Sigmoid colon (tissue), 7 donors: ENCODE measurements at places on chromosomes 7 and 10. TPM values are rescaled to one million over a fixed set of nuclear protein-coding genes. Genes with fewer than 3 reads are reported as not detected.
A peak's percentile ranks its signal among the peaks of the same experiment; 100 is the strongest.

DNA sequence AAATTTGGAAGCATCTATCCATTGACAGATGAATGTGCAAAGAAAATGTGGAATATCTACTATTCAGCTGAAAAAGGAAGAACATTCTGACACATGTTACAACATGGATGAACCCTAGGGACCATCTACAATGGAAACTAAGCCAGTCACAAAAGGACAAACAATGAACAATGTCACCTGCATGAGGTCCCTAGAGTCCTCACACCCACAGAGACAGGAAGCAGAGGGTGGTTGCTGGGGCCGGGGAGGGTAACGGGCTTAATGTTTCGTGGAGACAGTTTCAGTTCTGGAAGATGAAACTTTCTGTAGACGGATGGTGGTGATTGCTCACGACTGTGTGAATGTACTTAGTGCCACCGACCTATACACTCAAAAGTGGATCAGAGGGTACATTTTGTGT is 282.9 kb downstream of the ADARB2 start:
- H3K27ac ChIP-seq: no peak overlapping the region
- H3K27me3 ChIP-seq: no peaks in the 10 kb centered on the region
- H3K4me1 ChIP-seq: no peaks in the 10 kb centered on the region
- H3K36me3 ChIP-seq: no peaks in the 10 kb centered on the region

DNA sequence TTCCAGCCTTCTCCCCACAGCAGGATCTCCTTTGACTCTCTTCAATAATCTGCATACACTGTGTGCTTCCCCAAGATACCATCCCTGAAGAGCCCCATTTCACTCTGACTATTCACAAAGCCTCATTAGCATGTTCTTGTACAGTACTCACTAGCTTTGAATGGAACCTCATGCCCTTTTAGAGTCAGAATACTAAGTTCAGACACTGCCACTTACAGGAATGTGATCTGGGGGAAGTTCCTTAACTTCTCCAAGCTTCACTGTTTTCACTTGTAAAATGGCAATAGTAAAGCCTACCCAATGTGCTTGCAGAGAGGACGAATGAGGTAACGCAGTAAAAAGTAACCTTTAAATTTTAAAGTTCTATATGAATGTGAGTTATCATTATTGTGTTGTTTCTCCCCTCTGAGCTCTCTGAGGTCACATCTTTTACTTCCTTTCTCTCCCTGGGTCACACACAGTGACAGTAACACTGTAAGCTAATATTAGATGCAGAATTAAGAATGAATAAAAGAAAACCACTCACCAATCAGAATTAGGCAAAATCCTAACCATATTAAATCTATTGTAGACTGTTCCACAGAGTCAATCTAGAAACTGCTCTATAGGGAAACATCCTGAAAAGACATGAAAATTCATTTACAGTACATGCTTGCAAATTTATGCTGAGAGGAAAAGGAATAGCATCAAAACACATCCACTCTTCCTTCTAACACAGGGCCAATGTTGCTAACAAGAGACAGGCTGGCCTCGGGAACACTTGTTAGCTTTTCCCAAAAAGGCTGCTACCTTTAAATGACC is 64.2 kb upstream of the IL6 start:
- H3K4me3 ChIP-seq: no peak overlapping the region
- no peaks in the 10 kb centered on the region for H3K4me1 ChIP-seq
- DNase-seq: no peak
- no peaks in the 10 kb centered on the region for H3K27me3 ChIP-seq
- H3K36me3 ChIP-seq: no peaks in the 10 kb centered on the region
- no peak overlapping the region for H3K27ac ChIP-seq

GRCh38 chr10:36880898-36881297 is 244.5 kb upstream of the ANKRD30A start:
- H3K27me3 ChIP-seq: no peaks in the 10 kb centered on the region
- no peaks in the 10 kb centered on the region for H3K36me3 ChIP-seq
- no peaks in the 10 kb centered on the region for H3K4me1 ChIP-seq
- no peak for DNase-seq

DNA sequence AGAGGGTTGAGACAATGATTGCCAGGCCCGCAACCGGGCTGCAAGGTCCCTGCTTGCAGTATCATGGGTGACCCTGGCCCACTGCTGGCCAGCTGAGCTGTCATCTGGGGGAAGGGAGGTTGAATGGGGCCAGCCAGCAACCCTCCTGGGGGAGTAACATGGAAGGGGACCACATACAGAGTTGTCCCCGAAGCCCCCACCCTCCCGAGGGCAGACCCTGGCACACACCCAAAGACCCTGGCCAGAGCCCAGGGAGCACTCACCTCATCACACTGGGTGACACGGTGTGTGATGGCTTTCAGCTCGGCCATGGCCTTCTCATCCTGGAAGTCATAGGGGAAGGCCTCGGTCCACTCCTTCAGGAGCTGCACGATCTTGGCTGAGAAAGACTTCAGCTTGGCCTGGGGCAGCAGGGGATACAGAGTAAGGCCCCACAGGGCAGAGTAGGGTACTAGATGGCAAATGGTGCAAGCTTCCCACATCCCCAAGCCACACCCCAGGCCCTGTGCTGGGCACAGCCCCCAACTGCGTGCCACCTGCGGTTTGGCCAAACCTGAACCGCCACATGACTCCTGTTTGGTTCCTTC is 63.4 kb downstream of the CSGALNACT2 start:
- H3K4me3 ChIP-seq: no peak overlapping the region
- no peak overlapping the region for H3K27ac ChIP-seq
- no peaks in the 10 kb centered on the region for H3K27me3 ChIP-seq
- no peaks in the 10 kb centered on the region for H3K36me3 ChIP-seq

Gene PAX4
- not detected for total RNA-seq

GRCh38 chr7:31788883-31789680 is 102.1 kb downstream of the PPP1R17 start:
- DNase-seq: no peak
- H3K4me1 ChIP-seq: no peaks in the 10 kb centered on the region
- H3K36me3 ChIP-seq: no peaks in the 10 kb centered on the region
- no peak overlapping the region for H3K4me3 ChIP-seq
- no peaks in the 10 kb centered on the region for H3K27me3 ChIP-seq

- no peak overlapping the region for H3K4me3 ChIP-seq
- H3K27ac ChIP-seq: no peak overlapping the region
- no peak for DNase-seq
- peaks cover 64% of the 10 kb centered on the region for H3K36me3 ChIP-seq
- H3K4me1 ChIP-seq: peaks cover 14% of the 10 kb centered on the region
- H3K27me3 ChIP-seq: no peaks in the 10 kb centered on the region
Measured at GRCh38 chr10:86904600-86904999, 52.8 kb downstream of the MMRN2 start.

Gene FKBP6
- not detected for total RNA-seq

Gene PRLHR
- total RNA-seq: not detected

Gene CPVL
- total RNA-seq: 6.6 TPM

- no peaks in the 10 kb centered on the region for H3K4me1 ChIP-seq
- H3K27ac ChIP-seq: no peak overlapping the region
- no peaks in the 10 kb centered on the region for H3K27me3 ChIP-seq
- H3K4me3 ChIP-seq: no peak overlapping the region
Measured at GRCh38 chr7:55593515-55594318, 21.4 kb upstream of the VOPP1 start.

- no peak for DNase-seq
- no peaks in the 10 kb centered on the region for H3K36me3 ChIP-seq
- peak overlapping the region; percentile 42 for H3K27ac ChIP-seq
- peaks cover 33% of the 10 kb centered on the region for H3K4me1 ChIP-seq
- no peak overlapping the region for H3K4me3 ChIP-seq
Measured at GRCh38 chr10:88062798-88063472, 199.5 kb downstream of the PTEN start.

Gene AASS
- total RNA-seq: 24.6 TPM

Gene ZNF777
- total RNA-seq: 6.6 TPM

Gene OR9A2
- not detected for total RNA-seq

Gene TMEM236
- total RNA-seq: 0.68 TPM

DNA sequence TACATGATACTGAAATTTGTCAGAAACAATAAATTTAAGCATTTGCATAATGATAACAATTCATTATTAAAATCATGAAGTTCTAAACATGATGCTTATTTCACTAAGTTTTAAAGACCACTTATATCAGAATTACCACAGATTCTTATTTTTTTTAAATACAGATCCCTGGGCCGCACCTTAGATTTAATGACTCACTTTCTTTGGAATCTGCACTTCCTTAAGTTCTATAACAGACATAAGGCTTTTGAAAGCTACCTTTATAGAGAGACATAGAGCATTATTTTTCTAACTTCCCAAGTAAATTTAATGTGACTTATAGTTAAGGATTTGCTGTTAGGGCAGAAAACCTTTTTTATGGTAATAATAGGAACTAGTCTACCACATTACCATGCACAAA is 214.9 kb downstream of the IPMK start:
- no peak for DNase-seq
- H3K4me1 ChIP-seq: no peaks in the 10 kb centered on the region
- H3K27ac ChIP-seq: no peak overlapping the region
- H3K27me3 ChIP-seq: no peaks in the 10 kb centered on the region
- no peak overlapping the region for H3K4me3 ChIP-seq

GRCh38 chr7:138691178-138691577 is 10.0 kb downstream of the SVOPL start:
- H3K27me3 ChIP-seq: no peaks in the 10 kb centered on the region
- H3K4me3 ChIP-seq: no peak overlapping the region
- H3K27ac ChIP-seq: no peak overlapping the region
- DNase-seq: no peak
- H3K4me1 ChIP-seq: no peaks in the 10 kb centered on the region
- no peaks in the 10 kb centered on the region for H3K36me3 ChIP-seq

DNA sequence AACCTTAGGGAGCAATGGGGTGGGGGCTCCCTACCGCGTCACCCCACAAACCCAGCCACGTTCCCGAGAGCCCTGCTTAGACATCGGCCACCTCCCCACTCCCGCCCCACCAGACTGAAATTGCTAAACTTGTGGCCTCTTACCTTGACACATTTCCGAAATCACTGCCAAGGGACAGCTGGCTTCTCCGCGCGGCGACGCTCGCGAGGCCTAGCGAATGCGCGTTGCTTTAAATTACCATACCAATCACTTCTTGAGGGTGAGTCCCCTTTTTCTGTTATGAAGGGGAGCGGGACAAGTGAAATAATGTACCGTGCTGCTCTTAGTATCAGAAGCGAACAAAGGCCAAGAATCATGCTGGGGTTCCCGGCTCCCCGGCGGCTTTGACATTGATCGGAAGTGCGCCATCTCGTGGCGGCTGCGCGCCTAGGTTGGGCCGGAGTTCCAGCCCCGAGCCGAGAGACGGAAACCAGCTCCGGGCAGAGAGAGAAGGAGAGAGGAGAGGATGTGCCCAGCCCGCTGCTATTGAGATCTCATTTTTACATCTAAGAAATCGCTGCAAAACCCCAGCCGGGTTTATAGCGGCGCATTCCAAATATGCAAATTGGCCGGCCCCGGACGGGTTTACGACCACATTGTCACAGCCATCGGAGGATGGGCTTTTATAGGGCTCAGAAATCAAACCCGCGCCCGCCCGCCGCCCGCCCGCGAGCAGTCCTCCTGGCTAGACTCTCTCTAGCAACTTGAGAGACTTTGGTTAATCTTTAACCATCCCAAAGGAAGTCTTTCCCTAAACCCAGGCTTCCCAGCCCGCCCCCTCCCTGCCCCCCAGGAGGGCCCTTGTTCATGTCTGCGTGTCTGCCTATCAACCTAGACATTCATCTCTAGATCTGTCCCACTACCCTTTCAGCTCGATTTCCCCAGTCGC is 5.3 kb downstream of the HOXA11 start:
- no peaks in the 10 kb centered on the region for H3K36me3 ChIP-seq
- no peaks in the 10 kb centered on the region for H3K27me3 ChIP-seq
- no peak overlapping the region for H3K27ac ChIP-seq
- H3K4me3 ChIP-seq: peak overlapping the region; percentile 83
- peaks cover 56% of the 10 kb centered on the region for H3K4me1 ChIP-seq
- peak; percentile 93 for DNase-seq

DNA sequence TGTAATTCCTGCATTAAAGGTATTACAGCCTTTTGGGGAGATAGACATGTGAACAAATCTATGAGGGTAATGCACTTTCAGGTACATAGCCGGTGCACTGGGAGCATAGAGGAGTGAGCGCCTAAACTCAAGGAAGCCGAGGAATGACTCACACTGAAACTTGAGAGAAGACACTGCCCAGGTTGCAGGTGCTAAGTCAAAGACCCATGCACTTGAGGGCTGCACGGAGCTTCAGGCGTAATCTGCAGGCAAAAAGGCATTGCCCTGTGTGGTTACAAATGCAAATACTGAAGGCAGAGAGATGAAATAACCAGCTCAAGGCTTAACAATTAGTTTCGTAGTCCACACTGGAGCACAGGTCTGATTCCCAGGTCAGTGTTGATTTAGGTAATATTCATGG is 51.0 kb upstream of the OSBPL3 start:
- H3K4me3 ChIP-seq: no peak overlapping the region
- no peak overlapping the region for H3K27ac ChIP-seq
- H3K36me3 ChIP-seq: no peaks in the 10 kb centered on the region
- no peaks in the 10 kb centered on the region for H3K27me3 ChIP-seq
- no peaks in the 10 kb centered on the region for H3K4me1 ChIP-seq

GRCh38 chr7:105298439-105298894 is 90.3 kb downstream of the SRPK2 start:
- H3K4me1 ChIP-seq: peaks cover 1% of the 10 kb centered on the region
- H3K4me3 ChIP-seq: no peak overlapping the region
- H3K27me3 ChIP-seq: no peaks in the 10 kb centered on the region
- H3K27ac ChIP-seq: no peak overlapping the region

Gene DOCK1
- total RNA-seq: 40.2 TPM

Gene MET
- 15.9 TPM for total RNA-seq

DNA sequence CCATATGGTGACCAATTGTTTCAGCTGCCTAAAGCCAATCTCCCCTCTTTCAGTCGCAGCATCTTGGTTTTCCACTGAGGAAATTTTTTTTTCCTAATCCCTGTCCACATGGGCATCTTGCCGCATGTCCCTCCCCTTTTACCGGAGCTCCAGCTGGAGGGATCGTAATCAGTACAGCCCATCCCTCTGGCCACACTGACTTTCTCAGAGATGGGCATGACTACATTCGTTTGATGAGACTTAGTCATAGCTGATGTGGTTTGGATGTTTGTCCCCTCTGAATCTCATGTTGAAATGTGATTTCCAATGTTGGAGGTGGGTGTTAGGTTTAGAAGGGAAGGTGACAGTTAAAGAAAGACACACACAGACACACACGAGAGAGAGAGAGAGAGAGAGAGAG is 186.8 kb upstream of the CXCL12 start:
- H3K27me3 ChIP-seq: no peaks in the 10 kb centered on the region
- no peaks in the 10 kb centered on the region for H3K36me3 ChIP-seq
